ENCODE measurements at places on chromosomes 7 and 10. TPM values are rescaled to one million over a fixed set of nuclear protein-coding genes. Genes with fewer than 3 reads are reported as not detected.

Gene OPN1SW
- total RNA-seq: not detected

Gene THNSL1
- total RNA-seq: 3.2 TPM

Gene CRYGN
- total RNA-seq: not detected

Gene CALHM1
- total RNA-seq: not detected

Gene NEUROG3
- not detected for total RNA-seq

Gene CPA4
- total RNA-seq: 0.34 TPM

Gene IKZF1
- total RNA-seq: 53.5 TPM

Gene RSPH10B2
- 0.49 TPM for total RNA-seq

Gene RFC2
- 13.6 TPM for total RNA-seq

Gene CALML5
- not detected for total RNA-seq

DNA sequence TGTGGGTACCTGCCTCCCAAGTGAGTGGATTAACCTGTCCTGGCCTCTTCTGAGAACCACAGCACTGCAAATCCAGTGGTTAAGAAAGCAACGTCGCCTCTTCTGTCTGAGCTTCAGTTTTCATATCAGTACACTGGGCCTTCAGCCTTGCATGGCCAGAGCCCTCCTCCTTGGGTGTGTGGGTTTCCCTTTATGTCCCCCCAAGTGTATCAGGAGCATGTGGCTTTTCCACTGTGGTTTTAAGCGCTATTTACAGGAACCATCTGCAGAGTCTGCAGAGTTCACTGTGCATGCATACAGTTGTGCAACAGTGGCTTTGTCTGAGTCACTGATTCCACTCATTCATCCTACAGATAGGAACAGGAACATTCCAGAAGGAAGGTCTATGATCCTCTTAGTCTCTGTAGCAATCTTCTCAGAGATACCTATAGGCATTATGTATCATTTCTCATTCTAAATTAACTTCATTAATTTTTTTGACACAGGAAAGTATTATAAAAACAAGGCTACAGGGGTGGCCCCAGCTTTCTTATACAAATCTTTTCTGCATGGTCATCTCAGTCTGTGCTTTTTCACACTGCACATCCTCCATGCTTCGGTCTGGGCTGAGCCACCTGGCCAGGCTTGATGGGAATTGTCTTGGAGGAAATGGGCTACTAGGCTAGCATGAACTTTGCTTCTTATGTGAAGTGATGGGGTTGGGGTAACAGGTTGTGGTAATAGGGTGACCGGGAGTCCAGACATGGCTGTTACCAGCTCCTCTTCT is 17.1 kb downstream of the MBL2 start:
- no peaks in the 10 kb centered on the region for H3K36me3 ChIP-seq
- H3K27me3 ChIP-seq: no peaks in the 10 kb centered on the region
- no peak for DNase-seq
- peaks cover 6% of the 10 kb centered on the region for H3K4me1 ChIP-seq
- H3K27ac ChIP-seq: no peak overlapping the region
- no peak overlapping the region for H3K4me3 ChIP-seq

- no peak for DNase-seq
- no peaks in the 10 kb centered on the region for H3K27me3 ChIP-seq
- H3K4me3 ChIP-seq: no peak overlapping the region
- no peaks in the 10 kb centered on the region for H3K4me1 ChIP-seq
- H3K36me3 ChIP-seq: no peaks in the 10 kb centered on the region
- no peak overlapping the region for H3K27ac ChIP-seq
Measured at GRCh38 chr10:28949005-28950004, 272.0 kb downstream of the BAMBI start.

- no peaks in the 10 kb centered on the region for H3K4me1 ChIP-seq
- DNase-seq: no peak
- no peaks in the 10 kb centered on the region for H3K36me3 ChIP-seq
Measured at GRCh38 chr7:132002343-132002968, 446.0 kb upstream of the PODXL start.

DNA sequence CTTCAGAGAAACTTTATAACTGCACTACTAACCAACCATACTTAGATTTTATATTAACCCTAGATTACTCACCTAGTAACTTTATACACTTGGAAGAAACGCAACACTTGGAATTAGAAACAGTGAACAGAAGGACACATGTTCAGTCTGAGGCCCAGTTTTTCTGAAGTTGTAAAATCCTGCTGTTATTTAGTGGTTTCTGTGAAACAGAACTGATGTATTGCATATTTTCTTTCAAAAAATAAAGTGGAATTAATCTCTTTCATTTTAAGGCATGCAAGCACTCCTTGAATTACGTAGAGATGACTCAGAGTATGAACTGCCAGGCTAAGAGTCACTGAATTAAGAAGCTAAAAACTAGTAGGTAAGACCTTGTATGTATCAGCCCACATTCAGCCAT is 215.8 kb downstream of the SKAP2 start:
- no peak for DNase-seq
- no peaks in the 10 kb centered on the region for H3K27me3 ChIP-seq
- no peak overlapping the region for H3K4me3 ChIP-seq
- H3K4me1 ChIP-seq: no peaks in the 10 kb centered on the region
- no peak overlapping the region for H3K27ac ChIP-seq

- no peak overlapping the region for H3K4me3 ChIP-seq
- H3K4me1 ChIP-seq: no peaks in the 10 kb centered on the region
- no peaks in the 10 kb centered on the region for H3K27me3 ChIP-seq
- no peak for DNase-seq
Measured at GRCh38 chr7:116446212-116446855, 53.2 kb upstream of the CAV2 start.

DNA sequence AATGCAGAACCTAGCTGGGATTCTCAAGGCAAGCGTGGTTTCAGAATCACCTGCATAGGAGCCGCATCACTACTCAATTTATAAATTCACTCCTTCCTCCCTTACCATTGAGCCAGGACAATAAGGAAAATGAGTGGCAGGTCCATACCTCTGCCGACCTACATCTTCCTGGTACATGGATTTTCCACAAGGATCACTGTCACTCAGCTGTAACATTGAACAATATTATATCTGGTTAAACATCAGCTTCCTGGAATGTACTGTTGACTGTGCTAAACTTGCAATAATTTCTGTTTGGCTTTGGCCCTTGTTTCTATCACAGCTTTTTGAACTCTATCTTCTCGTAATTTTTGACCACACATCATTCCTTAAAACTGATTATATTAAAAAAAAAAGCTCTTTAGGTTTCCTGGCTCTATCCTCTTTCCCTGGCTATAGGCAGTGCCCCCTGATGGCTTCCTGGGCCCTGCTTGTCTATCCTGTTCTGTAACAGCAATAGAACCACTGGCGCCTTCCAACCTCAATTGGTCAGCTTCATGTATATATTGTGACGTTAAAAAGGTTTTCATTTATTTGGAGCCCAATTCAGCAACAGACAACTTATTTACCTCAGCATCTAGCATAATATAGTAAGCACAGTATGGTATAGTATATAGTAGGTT is 59.2 kb downstream of the RNLS start:
- no peak for DNase-seq
- H3K4me1 ChIP-seq: no peaks in the 10 kb centered on the region
- no peaks in the 10 kb centered on the region for H3K27me3 ChIP-seq
- H3K27ac ChIP-seq: no peak overlapping the region

- no peak within 1 kb of the TSS for H3K27ac ChIP-seq
- H3K4me1 ChIP-seq: peaks cover 35% of the 10 kb centered on the region
- H3K4me3 ChIP-seq: no peak within 1 kb of the TSS
- H3K36me3 ChIP-seq: no peaks in the 10 kb centered on the region
- DNase-seq: peak; percentile 91
Measured at GRCh38 chr7:45920502-45921380, at the start of gene IGFBP3. IGFBP3 (minus strand) TSS chr7:45921272; CDS start chr7:45921140, 132 bp downstream.

GRCh38 chr7:41912426-41912825 is 209.5 kb upstream of the INHBA start:
- no peak overlapping the region for H3K4me3 ChIP-seq
- H3K27ac ChIP-seq: no peak overlapping the region
- no peaks in the 10 kb centered on the region for H3K36me3 ChIP-seq
- H3K4me1 ChIP-seq: no peaks in the 10 kb centered on the region

DNA sequence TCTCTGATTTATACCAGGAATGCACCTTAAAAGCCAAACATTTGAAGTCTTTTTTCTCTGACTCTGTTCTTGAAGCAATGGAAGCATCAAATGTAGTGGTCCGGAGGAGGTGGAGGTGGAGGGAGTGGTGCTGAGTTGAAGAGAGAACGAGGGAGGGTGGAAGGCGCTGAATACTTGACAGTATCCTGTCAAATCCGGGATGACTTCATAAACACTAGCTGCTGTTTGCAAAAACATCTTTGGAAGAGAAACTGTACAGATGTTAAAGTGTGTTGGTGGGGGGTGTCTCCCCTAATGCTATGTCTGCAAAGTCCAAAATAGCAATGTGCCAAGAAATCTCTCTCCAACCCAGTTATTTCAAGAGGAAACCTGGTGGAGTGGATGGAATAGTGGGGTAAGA is 328.5 kb upstream of the AUTS2 start:
- no peaks in the 10 kb centered on the region for H3K27me3 ChIP-seq
- H3K4me1 ChIP-seq: no peaks in the 10 kb centered on the region
- no peaks in the 10 kb centered on the region for H3K36me3 ChIP-seq
- no peak overlapping the region for H3K4me3 ChIP-seq
- H3K27ac ChIP-seq: no peak overlapping the region
- no peak for DNase-seq

DNA sequence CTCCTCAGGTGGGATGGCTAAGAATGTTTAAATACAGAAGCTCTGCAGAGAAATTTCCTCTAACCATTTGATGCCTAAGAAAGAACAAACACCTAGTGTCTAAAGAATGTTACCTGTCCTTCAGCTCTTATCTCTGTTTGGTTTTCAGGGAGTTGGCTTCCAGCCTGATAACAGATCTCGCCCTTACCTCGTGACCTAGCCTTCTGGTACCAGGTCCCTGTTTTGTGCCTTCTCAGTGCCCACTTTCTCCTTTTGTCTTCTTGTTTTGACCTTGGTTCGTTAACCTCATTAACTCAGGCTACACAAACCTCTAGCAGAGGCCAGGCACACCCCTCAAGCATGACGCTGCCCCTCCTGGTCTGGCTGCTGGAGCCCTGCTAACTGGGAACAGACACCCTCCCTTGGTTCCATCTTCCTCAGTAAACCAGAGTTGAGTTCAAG is 16.1 kb upstream of the RAB11FIP2 start:
- peak; percentile 29 for DNase-seq
- no peaks in the 10 kb centered on the region for H3K27me3 ChIP-seq
- H3K36me3 ChIP-seq: no peaks in the 10 kb centered on the region
- H3K4me1 ChIP-seq: no peaks in the 10 kb centered on the region

DNA sequence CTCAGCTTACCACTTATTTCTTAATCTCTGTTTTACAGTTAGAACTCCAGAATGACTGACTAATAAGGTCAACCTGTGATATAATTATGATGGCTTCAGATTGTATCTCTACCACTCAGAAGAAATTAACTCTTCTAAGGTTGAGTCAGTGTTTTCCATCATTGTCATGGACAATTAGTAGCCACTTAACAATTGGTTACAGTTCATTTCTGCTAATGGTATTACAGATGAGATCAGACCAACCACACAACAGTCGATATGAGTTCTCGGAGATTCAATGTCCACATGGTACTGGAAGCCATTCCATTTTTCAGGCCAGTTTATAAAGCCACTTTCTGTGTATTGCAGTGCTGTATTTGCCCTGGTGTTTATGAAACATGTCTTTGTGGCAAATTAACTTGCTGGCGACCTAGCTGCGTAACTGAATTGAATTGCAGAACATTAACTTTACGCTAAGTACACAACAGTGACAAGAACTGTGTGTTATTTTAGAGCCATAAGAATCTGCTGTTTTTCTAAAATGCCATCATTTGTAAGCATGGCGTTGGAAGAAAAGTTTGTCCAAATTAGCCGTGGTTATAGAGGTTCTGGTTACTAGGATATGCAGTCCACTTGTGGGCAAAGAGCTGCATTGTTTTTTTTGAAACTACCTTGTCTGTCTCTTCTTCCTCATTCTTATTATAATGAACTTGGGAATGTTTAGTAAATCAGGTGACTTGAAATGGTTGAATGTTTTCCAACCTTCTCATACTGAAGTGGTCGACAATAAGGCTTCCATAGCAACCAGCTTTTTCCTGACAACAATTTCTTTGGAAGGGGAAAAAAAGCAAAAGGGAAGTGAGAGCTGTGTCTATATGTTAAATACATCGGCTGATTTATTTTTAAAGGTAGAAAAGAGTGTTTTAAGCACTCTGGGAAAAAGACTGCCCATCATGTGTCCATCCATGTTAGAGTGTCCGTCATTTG is 76.4 kb downstream of the CELF2 start:
- H3K27me3 ChIP-seq: no peaks in the 10 kb centered on the region
- no peak overlapping the region for H3K27ac ChIP-seq
- H3K36me3 ChIP-seq: no peaks in the 10 kb centered on the region
- no peak for DNase-seq
- no peaks in the 10 kb centered on the region for H3K4me1 ChIP-seq

DNA sequence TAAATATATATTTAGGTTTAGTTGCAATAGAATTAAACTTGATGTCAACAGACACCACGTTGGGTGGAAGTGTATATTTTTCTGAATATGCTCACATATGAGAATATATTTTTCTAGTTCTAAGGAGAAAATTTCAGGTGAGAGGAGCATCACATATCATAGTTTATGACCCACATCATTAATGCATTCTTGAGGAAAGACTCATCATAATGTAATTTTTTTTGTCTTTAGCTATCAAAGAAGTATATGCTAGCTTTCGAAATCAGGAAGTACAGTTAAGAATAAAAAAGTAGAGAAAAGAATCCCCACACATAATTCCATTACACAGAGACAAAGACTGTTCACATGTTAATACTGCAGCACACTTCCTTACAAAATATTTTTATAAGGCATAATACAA is 30.4 kb downstream of the A1CF start:
- no peaks in the 10 kb centered on the region for H3K4me1 ChIP-seq
- no peak for DNase-seq
- no peaks in the 10 kb centered on the region for H3K27me3 ChIP-seq
- no peak overlapping the region for H3K27ac ChIP-seq
- no peaks in the 10 kb centered on the region for H3K36me3 ChIP-seq

DNA sequence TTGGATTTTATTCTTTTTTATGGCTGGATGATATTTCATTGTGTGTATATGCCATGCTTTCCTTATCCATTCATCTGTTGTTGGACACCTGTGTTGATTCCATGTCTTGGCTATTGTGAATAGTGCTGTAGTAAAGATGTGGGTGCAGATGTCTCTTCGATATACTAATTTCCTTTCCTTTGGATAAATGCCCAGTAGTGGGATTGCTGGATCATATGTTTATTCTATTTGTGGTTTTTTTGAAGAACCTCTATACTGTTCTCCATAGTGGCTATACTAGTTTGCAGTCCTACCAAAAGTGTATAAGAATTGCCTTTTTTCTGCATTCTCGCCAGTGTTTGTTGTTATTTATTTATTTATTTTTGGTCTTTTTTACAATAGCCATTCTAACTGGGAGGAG is 159.8 kb downstream of the WNT2 start:
- DNase-seq: no peak
- H3K27ac ChIP-seq: no peak overlapping the region
- peaks cover 2% of the 10 kb centered on the region for H3K4me1 ChIP-seq
- H3K27me3 ChIP-seq: no peaks in the 10 kb centered on the region
- no peaks in the 10 kb centered on the region for H3K36me3 ChIP-seq

- H3K36me3 ChIP-seq: no peaks in the 10 kb centered on the region
- H3K4me3 ChIP-seq: peak overlapping the region; percentile 37
- no peaks in the 10 kb centered on the region for H3K4me1 ChIP-seq
- H3K27me3 ChIP-seq: no peaks in the 10 kb centered on the region
- no peak overlapping the region for H3K27ac ChIP-seq
- DNase-seq: no peak
Measured at GRCh38 chr10:84659497-84660439, 331.4 kb downstream of the CCSER2 start.

- no peaks in the 10 kb centered on the region for H3K27me3 ChIP-seq
- no peaks in the 10 kb centered on the region for H3K36me3 ChIP-seq
- H3K4me3 ChIP-seq: no peak overlapping the region
- DNase-seq: no peak
Measured at GRCh38 chr10:88672041-88672440, 7.8 kb downstream of the LIPF start.

Data from upper lobe of left lung (tissue), 6 donors.